ENCODE measurements at places on chromosomes 11 and 22.

- DNase-seq: no peak
These were observed 35.3 kb upstream of the XBP1 start for GRCh38 chr22:28835630-28836189.

DNA sequence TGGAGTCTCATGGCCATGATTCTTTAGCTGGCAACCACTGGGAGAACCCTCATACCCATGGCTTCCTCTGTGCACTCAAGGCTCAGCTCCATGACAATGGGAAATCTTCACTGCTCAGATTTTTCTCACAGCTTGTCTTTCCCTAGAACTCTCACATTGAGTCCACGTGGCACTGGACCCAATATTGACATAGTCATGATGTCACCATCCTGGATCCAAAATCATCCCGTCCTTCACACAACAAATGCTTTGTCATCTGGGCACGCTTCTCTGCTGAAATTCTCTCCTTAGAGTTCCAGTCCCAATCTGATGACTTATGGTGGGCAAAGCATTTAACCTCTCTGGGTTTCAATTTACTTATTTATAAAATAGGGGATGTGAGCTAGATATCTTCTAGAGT, 37.7 kb upstream of the CD44 start:
- DNase-seq: no peak

- no peak for DNase-seq
These were observed 6.4 kb downstream of the BATF2 start for GRCh38 chr11:64990222-64990923.

DNA sequence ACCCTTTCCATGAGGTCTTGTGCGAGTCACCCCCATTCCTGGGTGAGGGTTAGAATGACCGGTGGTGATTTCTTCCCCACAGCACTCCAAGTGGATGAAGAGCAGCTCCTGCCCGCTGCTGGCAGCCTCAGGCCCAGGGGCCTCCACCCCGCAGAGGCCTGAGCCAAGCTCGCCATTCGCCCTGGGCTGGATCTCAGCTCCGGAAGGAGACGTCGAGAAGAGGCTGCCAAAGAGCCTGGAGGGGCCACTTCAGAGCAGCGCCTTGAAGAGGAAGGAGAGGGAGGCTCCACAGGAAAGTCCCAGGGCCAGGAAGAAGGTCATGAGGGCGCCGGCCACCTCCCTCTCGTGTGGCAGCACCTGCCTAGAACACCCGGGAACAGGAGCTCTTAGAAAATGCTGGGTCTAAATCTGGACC, 8.4 kb downstream of the SLC29A2 start:
- DNase-seq: no peak

DNA sequence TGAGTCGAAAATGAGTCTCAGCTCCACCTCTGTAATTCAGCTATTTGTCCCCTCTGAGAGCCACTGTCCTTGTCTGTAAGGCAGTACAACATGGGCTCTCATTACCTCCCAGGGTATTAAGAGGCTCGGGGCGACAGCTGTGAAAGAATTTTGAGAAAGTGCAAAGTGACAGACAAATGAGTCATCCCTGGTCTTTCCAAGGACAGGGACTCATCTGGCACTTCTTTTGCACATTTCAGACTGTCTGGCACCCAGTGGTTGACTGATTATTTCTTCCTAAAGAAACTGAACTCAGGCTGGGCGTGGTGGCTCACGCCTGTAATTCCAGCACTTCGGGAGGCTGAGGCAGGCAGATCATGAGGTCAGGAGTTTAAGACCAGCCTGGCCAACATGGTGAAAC, 62.1 kb upstream of the ARFGAP3 start:
- DNase-seq: no peak

DNA sequence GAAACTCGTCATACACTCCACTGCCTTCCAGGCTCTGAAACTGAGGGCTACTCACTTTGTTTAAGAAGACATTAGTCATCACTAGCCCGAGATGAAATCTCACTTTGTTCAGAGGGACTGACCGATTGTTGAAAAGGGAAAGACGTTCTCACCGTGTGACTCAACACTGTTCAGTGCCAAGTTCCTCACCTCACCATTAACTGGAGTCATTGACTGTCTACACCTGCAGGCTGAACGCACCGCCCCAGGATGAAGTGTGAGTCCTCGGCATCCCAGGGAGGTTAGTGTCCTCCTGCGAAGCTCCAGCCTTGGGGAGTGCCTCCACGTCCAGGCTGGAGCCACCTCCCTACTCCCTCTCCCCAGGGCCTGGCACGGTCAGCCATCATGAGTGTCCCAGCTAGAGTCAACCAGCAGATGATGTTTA, 30.4 kb downstream of the FADD start:
- no peak for DNase-seq

DNA sequence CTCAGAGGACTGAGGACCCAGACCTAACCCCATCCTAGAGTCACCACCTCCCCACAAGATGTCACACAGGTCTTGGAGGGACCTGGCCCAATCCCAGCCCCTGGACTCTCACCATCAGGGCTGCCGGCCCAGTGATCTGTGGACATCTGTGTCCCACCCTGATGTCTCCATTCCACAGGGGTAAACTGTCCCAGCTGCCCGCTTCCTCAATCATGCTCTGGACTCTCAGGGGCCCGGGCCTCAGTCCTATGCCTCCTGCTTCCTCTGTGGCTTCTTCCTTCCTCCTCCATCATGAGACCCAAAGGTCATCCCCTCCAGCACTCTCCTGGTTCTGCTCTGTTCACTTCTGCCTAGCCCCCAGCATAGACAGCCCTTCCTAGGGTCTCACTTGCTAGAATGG, 32.2 kb downstream of the ARAP1 start:
- DNase-seq: no peak

- no peak for DNase-seq
These were observed 50.7 kb downstream of the TP53I11 start for GRCh38 chr11:44899959-44900358.

- no peak for DNase-seq
These were observed 34.6 kb downstream of the NFAM1 start for GRCh38 chr22:42397332-42398249.

DNA sequence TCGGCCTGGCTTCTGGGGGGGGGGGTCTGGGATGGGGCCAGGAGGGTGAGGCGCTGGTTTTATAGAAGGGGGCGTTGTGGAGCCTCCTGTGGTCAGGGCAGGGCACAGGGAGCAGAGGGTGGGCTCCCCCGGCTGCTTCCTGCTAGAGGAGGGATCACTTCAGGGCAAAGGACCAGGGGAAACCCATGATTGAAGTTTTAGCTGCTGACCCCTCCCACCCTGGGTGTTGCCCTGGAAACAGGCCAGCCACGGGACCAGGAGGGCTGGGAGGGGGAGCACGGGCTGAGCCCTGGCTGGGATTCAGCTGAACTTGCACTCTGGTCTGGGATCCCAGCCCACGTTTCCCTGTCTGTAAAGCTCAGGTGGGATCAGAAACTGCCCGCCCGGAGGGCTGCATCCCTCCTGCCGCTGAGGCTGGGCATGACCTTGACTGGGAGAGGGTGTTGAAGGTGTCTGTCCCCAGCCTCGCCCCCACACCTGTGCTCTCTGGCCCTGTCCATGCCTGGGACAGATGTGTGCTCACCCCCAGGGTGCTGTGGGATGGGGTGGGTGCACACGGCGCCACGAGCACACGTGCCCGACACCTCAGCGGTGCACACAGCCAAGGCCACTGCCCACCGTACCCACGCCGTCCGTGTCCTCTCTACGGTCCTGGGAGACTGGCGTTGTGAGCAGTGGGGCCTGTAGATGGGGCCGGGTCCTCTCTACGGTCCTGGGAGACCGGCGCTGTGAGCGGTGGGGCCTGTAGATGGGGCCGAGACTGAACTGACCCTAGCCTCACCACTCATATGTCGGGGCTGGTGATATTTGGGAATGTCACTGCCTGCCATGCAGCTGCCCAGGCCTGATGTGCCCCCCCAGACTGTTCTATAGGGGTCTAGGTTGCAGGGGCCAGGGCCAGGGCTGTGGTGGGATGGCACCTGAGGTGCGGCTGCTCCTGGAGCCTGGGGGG, 2.3 kb downstream of the TSPAN4 start:
- no peak for DNase-seq

- DNase-seq: no peak
These were observed 912.8 kb downstream of the DLG2 start for GRCh38 chr11:84714316-84714780.

GRCh38 chr11:71322192-71322735, 69.9 kb upstream of the SHANK2 start:
- DNase-seq: no peak

GRCh38 chr11:86192519-86193257, 51.9 kb upstream of the EED start:
- peak; percentile 3 for DNase-seq

DNA sequence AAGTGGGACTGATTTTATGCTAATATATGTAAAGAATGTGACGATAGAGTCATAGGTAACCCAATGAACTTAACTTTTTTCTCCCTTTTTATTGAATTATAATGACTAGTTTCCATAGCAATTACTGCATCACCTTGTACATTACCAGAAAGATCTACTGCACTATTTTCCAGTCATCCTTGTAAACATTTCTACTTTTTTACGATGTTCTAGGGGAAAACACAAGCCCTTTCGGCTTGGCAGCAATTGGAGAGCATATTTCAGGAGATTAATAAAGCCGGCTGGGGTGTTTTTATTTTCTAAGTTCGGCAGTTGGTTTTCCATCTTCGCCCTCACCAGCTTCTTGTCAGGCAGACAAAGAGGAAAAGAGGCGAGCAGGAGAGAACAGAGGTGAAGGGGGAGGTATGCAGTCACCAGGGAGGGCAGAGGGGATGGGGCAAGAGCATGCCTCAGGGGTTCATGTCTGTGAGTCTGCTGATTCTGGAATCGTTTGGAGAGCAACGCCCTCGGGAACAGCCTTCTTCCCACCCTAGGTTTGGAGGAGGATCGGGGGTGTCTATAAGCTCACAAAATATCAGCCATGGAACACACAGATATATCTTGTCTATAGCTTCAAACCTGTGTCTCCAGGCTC, 476.4 kb downstream of the MIAT start:
- DNase-seq: no peak

DNA sequence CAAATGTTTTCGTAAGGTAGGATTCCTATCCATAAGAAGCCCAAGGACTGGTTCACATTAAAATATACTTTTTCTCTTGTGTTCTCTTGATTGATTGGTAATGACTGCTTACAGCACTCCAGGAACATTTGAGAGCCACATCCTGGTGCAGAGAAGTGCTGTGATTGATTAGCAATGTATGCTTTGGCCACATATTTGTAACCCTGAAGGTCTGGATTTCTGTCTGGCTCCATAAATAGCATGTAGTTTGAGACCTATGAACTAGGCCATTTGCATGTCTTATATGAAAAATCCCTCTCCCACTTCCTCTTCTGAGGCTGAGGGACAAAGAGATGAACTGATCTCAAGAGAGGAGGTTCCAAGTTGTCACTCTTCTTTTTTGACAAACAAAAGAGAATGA, 49.3 kb upstream of the CD44 start:
- DNase-seq: no peak

GRCh38 chr11:131925829-131926228, 555.4 kb downstream of the NTM start:
- no peak for DNase-seq

DNA sequence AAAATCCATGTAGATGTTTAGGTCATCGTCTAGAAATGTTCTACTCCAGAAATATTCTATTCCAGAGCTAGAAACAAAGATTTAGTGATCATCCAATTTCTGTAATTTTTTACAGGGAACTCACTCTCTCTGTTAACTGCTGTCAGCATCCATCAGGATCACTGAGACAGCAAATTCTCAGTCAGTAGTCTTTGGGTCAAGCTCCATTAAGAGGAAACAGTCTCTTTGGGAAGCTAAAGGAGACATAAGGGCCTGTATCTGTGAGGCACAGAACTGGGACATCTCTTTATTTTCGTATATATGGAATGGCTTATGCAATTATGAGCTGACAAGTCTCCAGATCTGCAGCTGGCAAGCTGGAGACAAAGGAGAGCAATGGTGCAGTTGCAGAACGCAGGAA, 48.3 kb downstream of the PIK3C2A start:
- DNase-seq: no peak

DNA sequence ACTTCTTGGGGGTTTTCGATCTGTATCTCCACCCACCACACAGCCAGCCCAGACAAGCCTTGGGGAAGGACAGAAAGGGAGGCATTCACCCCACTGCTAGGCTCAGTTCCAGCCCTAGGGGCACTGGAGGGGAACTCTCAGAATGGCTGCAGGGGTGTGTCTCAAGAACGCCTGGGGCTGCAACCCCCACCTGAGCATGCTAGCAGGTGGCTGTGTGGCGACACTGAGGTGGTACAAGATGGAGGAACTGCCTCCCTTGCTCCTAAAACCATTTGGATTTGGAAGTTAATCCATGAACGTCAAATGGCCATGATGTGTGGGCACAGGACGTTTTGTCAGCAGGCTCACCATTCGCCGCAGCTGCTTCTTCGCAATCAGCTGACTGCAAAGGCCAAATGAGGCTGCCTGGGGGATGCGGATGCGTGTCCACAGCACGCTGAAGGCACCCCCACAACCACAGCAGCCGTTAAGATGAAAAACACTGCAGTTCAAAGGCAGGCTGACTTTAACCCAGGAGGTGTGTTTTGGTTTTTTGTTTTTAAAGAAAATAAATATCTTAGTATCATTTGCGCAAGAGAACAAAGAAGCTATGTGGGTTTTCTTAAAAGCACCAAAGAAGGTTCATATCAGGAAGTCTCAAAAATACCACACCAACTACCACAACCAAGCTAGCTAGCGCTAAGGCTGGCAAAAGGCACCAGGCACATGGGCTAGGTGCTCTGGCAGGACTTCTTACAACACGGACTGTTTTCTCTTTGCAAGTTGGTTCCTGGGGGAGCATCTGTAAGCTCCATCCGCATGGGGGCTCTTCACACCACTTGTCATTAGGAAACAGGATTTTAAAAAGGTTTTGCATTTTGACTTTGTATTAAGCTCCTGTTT, 22.2 kb upstream of the NAP1L4 start:
- DNase-seq: no peak

DNA sequence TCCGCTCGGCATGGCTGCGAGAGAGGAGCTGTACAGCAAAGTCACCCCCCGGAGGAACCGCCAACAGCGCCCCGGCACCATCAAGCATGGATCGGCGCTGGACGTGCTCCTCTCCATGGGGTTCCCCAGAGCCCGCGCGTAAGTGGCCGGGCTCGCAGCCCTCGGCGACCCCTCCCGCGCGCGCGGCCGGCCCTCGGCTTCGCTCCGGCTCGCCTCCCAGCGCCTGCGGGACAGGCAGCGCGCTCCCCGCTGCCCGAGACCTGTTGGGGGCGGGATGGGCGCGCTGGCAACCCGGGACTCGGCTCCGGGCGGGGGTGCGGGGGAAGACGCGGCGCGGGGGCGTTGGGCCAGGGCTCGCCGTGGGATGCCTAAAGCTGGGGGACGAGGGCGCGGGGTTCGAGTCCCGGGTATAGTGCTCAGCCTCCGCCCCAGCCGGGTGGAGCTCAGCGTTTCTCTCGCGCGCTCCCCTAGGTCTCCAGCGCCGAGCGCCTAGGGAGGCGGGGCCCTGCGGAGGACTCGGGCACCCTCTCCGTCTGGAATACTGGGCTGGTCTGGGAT, 630 bp downstream of the UBASH3B start:
- DNase-seq: no peak

GRCh38 chr11:62804310-62805075, 747 bp downstream of the NXF1 start:
- no peak for DNase-seq

DNA sequence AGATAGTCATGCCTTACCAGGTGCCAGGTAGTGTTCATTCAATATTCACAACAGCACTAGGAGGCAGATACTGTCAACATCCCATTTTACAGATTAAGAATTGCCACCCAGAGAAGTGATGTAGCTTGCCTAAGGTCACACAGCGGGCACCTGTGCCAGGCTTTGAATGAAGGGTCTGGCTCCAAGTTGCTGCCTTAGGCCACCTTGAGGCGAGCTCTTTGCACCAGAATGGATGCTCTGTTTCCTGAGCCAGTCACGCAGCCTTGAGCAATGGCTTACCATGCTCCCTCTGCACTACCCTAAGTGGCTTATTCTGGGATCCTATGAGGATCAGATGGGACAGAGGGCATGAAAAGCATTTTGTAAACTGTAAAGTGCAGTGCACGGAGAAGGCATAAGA, 25.1 kb upstream of the TIMP3 start:
- no peak for DNase-seq

Measured in NCI-H510A treated with DMSO at 0.1 percent for 48 hours (cell line).